Anterior cingulate cortex (tissue), 58 donors: ENCODE measurements at places on chromosomes 7 and 10.

DNA sequence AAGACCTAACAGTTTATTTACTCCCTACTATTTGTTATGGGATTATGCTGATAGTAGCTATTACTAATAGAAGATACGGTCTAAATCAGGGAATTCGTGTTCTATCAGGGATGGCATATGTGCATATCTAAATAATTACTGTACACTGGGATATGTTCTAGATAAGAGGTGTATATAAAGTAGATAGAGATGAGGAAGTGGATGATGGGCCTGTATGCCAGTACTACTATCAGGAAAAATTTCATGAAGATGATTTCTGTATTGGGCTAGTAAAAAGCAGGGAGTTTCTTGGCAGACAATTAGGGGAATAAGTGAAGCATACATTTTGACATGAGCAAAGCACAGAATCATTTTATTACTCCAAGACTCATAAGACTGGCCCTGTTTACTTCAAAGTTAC is 26.2 kb downstream of the PTPN12 start:
- DNase-seq: no peak

DNA sequence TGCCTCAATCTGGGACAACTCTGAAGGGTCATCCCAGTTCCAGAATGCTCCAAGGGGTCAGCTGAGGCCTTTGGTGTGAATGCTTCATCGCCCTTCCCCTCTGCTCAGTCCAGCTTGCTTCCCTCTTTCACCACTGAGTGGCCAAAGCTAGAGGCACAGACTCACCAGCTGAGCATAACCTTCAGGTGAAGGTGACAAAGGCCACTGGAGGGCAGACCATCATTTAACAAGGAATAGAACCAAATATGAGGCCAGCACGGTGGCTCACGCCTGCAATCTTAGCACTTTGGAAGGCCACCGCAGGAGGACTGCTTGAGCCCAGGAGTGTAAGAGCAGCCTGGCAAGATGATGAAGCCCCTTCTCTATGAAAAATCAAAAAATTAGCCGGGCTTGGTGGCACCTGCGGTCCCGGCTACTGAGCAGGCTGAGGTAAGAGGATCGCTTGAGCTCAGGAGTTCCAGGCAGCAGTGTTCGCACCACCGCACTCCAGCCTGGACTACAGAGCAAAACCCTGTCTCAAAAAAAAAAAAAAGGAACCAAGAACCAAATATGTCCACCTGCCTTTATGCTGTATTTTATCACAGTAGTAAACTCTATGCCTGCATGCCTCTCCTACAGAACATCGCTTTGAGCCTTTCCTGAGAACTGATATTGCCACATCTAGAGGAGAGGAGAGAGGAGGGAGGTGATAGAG is 13.4 kb downstream of the PRKAG2 start:
- DNase-seq: no peak

- no peak for DNase-seq
Observed at GRCh38 chr10:91319336-91319735, 90.8 kb upstream of the HECTD2 start.

- DNase-seq: no peak
Observed at GRCh38 chr10:58264780-58265179, 2.9 kb downstream of the IPMK start.

DNA sequence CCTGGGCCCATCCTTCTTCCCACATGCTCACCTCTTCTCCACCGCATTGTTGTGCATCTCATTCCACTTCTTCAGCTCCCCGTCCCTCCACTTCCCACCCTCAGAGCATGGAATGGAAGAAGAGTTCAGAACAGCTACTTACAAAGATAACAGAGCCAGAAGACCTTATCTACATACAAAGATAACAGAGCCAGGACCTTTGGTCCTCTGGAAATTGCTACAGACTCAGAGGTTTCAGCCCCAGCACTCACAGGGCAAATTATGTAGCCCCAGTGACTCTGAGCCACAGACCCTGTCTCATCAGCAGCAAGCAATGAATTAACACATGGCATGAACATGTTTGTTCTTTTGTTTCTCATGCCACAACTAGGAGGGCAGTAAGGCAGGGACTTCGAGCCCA is 28.7 kb upstream of the SLC29A3 start:
- no peak for DNase-seq

DNA sequence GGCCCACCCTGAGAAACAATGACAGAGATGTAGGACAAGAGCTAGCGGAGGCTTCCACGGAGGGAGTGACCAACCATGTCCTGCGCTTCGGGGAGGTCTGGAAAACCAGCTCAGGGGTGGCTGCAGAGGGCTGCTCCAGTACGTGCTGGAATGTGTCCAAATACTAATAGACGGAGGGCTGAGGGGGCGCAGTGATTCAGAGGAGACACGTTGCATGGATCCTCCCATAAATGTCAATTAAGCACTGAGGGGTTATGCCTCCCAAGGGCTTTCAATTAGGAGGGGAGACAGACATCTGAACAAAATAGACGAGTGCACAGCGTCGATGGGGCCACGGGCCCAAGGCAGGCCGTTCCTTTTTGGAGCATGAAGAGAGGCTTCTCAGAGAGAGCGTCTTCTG is 51.0 kb upstream of the NPS start:
- no peak for DNase-seq
